Activated naive CD4-positive, alpha-beta T cell treated with anti-CD3 and anti-CD28 coated beads for 36 hours (primary cell): ENCODE measurements at places on chromosomes 2 and 18.

- DNase-seq: no peak
Observed at GRCh38 chr18:22378672-22379282, 38.9 kb downstream of the CTAGE1 start.

- DNase-seq: no peak
Observed at GRCh38 chr18:1585881-1586488, 681.3 kb downstream of the ADCYAP1 start.

DNA sequence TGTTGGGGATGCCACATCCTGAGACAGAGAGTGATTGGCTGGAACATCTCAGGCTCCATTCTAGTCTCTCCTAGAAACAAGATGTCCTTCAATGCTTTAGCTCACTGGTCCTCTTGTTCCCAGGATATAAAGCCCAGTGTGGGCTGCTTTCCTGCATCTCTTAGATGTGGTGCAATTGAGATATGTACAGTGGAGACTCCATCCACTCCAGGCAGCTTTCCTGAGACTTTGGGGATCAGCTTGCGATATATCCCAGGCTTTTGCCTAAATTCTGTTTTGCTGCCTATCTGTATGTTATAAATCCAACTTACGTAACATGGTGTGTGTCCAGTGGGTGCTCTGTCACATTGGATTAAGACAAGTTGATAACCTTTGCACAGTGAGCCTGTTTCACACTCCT is 264.9 kb downstream of the SUCLG1 start:
- DNase-seq: no peak

GRCh38 chr2:71672826-71673795 is 219.8 kb downstream of the DYSF start:
- DNase-seq: no peak

DNA sequence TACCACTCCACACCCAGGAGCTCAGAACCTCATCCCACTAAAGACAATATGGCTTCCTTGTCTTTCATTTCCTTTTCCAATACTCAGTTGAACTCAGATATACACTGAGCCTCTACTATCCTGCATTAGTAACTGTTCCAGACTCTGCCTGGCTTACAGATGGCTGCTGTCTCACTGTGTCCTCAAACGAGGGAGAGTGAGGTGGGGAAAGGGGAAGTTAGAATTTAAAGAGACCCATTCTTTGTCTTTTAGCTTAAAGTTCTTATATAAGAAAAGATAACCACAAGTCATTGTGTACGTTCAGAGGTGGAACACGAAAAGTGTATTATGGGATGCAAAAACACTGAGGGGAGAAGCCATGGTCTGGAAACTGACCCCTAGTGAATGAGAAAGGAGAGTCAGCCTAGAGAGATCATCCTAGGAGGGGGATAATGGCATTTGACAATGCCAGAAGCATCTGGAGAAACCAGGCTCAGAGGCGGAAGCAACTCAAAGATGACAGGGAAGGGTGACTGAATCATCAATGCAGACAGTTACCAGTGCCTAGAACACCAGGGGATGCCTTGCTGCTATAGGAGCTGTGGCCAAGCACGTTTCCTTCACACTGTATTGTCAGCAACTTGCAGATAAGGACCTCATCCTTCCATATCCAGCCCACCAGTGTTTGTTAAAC is 170.7 kb downstream of the CYRIA start:
- no peak for DNase-seq
